Stimulated activated CD4-positive, alpha-beta T cell treated with anti-CD3 and anti-CD28 coated beads, Interleukin-2, amount 100 ng/mL, for 4 hours (primary cell): ENCODE measurements at places on chromosomes 2 and 18.

- DNase-seq, result no peak
Observed at GRCh38 chr2:203341741-203342310, 13.6 kb downstream of the ABI2 start.

- no peak for DNase-seq
Observed at GRCh38 chr2:16619576-16620245, 45.9 kb downstream of the CYRIA start.

- DNase-seq, result peak; percentile 25
Observed at GRCh38 chr2:241540771-241541561, 17.6 kb upstream of the BOK start.

DNA sequence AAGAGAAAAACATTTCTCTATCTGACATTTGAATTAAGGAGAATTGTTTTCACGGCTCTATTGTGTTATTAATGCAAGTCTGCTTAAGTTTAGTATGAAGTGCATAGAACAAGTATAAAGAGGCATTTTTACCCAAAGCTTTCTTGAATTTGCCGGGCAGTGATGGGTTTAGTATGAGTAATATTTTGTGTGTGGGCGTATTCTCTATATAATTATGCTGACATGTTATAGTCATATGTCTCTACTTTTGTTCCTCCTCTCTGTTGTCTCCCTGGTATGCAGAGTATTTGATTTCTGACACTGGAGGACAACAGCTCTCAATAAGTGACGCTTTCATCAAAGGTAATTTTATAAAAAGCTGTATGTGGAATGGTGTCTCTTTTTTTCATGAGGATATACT is 45.9 kb downstream of the PIKFYVE start:
- no peak for DNase-seq

- DNase-seq, result no peak
Observed at GRCh38 chr18:12408247-12408869, 629 bp downstream of the PRELID3A start.

GRCh38 chr2:161063946-161064306 is 96.3 kb upstream of the TANK start:
- no peak for DNase-seq

- DNase-seq, result no peak
Observed at GRCh38 chr2:120470041-120470965, 124.4 kb downstream of the INHBB start.

- DNase-seq, result no peak
Observed at GRCh38 chr2:108069515-108070310, 83.4 kb downstream of the SLC5A7 start.

- DNase-seq, result no peak
Observed at GRCh38 chr2:15400240-15400826, 160.8 kb downstream of the NBAS start.

GRCh38 chr2:197993363-197993762 is 189.0 kb downstream of the PLCL1 start:
- DNase-seq, result no peak
